ENCODE measurements at places on chromosomes 13 and 19. TPM values are rescaled to one million over a fixed set of nuclear protein-coding genes. Genes with fewer than 3 reads are reported as not detected.

DNA sequence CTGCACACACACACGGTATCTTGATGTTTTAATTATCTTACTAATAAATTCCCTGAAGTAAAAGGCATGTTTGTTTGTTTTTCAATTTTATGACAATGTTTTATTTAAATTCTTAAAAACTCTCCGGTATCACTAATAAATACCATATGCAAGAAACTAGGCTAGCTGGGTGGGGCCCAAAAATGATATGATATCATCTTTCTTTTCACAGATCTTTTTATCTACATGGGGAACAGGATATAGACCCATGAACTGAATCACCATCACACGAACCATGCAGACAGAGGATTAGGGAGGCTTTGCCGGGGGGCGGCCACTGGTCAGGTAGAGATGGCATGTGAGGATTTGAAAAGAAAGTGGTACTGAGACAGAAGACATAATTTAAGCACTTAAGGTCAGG lies 266.4 kb downstream of the ENOX1 start:
- DNase-seq = no peak

GRCh38 chr13:39149896-39150295 lies 111.6 kb downstream of the NHLRC3 start:
- DNase-seq = no peak

GRCh38 chr19:12715102-12715501 lies 8.6 kb downstream of the TNPO2 start:
- no peak for DNase-seq

DNA sequence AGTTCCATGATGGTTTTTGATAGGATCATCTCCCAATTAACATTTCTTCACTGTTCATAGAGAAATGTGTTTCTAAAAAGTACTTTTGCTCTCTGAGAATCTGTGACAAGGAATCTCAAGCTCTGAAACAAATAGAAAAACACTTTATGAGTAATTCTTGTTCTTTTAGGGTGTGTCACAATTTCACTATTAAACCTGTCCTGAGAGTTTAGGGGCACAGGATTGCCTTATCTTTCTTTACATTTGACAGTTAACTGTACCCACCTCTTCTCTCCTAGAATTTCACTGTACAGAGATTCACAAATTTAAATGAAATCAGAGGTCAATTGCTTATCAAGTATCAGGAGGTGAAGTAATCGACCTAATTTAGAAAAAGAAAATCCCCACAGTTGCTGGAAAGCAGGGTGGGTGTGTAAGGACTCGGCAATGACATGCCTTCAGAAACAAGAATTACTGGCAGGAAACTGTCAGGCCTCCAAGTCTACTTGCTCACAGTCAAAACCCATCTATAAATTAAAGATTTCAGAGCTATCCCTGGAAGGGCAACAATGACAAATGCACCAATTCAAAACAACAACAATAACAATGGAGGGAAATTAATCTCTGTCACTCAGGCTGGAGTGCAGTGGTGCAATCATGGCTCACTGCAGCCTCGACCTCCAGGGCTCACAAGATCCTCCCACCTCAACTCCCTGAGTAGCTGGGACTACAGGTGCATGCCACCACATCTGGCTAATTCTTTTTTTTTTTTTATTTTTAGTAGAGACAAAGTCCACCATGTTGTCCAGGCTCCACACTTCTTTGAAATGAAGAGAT lies 250.2 kb downstream of the ABCC4 start:
- no peak for DNase-seq

- peak; percentile 14 for DNase-seq
These were observed 599.5 kb upstream of the PCDH9 start for GRCh38 chr13:67829641-67830040.

DNA sequence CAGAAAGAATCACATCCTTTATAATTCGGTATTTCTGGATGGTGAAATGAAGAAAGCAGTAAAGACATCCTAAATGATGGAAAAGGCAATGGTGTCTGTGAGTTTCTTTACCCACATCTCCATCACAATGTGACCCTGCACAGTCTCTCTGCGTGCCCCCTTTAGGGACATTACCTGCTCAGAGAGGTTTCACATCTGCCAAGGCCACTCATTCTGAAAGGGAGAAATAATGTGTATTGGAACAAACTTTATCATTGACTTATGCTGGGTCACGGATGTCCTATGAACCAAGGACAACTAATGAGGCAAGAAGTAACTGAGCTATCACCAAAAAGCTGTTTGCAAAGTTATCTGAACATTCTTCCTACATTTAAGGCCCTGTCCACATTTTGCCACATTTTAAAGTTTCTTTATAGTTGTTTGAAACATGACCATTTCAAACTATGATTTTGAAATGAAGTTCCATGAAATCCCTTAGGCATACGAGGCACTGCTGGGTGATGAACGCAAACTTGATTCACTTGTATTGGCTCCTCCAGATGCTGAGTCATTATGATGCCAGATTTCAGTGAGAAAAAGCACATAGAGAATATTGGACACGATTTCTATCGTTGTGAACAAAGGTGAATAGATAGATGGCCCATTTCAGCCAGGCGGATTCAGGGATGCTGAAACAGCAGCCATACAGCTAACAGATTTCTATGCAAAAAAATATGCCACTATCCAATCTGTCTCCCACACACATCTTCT lies 63.5 kb upstream of the HMGB1 start:
- DNase-seq = peak; percentile 4

DNA sequence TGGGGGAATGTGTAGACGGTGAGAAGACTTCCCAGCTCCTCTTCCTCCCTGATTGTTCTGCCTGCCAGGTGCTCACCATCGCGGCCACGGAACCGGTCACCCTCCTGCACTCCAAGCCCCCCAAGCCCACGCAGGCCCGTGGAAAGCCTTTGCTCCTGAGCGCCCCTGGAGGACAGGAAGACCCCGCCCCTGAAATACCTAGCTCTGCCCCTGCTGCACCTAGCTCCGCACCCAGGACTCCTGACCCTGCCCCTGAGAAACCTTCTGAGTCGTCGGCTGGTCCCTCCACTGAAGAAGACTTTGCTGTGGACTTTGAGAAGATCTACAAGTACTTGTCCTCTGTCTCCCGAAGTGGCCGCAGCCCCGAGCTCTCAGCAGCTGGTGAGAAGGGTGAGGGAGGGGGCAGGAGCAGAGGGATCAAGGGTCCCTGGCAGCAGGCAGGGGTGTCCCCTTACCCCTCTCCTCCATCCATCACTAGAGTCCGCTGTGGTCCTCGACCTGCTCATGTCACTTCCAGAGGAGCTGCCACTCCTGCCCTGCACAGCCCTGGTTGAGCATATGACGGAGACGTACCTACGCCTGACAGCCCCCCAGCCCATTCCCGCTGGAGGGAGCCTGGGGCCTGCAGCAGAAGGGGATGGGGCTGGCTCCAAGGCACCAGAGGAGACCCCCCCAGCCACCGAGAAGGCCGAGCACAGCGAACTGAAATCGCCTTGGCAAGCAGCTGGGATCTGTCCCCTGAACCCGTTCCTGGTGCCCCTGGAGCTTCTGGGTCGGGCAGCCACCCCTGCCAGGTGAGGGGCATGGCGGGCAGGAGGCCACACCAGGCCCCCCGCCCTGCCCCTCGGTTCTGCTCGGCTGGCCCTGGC lies 2.1 kb downstream of the SNAPC2 start:
- no peak for DNase-seq

GRCh38 chr19:13764821-13765394 lies 586 bp downstream of the MRI1 start:
- DNase-seq = no peak

GRCh38 chr19:14770136-14770535 lies 8.2 kb downstream of the ADGRE2 start:
- no peak for DNase-seq

DNA sequence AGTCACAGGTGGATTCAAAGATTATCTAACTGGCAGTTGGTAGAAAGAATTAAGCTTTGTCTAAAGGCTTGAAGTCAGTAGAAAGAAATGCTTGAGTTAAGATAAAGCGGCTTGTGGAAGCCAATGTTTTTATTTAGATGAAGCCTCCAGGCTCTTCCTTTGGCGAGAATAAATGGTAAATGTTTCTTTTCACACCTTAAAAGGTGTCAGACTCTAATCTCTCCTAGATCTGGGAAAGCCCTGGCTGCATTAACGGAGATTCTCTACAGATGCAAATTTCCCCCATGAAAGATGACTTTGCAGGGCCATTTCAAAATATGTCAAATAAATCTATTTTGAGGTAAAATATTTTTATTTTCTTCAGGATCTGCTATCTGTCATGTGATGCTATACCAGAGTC lies 37.8 kb upstream of the PCCA start:
- no peak for DNase-seq

DNA sequence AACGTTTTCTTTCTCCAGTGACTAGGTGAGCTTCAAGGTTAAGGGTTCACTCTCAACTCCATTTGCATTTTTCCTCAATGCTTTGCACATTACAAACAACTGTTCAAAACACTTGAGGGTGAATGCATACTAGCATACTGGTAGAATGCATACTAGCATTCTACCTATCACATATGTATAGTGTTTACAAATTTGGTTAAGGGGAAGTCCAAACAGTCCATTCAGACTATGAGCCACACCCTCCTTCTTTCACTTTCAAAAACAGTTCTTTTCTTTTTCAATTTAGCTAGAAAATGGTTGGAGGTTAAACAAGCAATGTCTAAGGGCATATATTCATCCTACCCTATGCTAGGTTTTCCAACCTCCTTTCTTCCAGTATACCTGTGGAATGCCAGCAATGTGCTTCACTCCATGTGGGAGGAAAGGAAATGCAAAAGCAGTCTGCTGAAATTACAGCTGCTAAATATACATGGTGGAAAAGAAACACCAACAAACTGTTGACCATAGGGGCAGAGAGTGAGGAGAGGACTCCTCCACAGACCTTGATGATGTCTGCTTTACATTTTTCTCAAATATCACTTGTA lies 102.6 kb downstream of the DOCK9 start:
- DNase-seq = no peak

DNA sequence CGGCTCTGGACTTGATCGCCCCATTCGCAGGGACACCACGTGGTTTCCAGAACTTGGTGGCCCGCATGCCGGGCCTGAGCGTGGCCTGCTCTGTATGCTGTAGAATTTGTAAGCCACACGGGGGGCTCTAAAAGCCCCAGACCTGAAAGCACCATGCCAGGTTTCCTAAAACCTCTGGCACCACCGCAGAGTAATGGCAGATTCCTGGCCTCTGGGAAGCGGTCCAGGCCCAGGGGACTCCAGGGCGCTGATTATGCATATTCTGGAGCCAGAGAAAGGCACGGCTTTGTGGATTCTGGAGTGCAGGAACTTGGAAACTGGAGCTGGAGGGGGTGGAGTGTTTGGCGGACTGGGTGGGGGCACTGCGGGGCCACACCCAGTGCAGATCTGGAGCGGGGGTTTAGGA lies 3.7 kb downstream of the FTL start:
- no peak for DNase-seq

DNA sequence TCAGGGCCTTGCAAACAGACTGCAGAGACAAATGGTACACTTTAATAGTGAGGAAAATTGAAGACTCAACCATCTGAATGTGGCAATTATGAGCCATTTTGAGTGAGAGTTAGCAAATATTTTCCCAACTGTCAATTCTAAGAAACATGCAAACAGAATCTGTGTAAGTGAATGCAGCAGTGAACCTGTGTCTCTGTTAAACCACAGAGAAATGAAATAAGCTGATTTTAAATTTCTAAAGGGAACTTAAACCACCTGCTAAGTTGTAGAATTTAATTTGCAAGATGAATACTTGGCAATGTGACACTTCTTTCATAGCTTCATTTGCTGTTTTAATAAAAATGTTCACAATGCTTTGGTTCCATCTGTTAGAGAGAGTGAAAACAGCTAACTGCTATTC lies 42.0 kb upstream of the TDRD3 start:
- no peak for DNase-seq

- DNase-seq = peak; percentile 94
These were observed 1.4 kb upstream of the RAVER1 start for GRCh38 chr19:10334588-10335351.

- DNase-seq = peak; percentile 78
These were observed 61.0 kb downstream of the EDNRB start for GRCh38 chr13:77857531-77858209.

DNA sequence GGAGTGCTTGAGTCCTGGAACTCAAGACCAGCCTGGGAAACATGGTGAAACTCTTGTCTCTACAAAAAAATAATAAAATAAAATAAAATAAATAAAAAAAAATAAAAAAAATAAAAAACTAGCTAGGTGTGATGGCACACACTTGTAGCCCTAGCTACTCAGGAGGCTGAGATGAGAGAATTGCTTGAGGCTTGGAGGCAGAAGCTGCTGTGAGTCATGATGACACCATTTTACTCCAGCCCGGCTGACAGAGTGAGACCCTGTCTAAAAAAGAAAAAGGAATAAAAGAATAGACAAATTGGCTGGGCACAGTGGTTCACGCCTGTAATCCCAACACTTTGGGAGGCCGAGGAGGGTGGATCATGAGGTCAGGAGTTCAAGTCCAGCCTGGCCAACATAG lies 1168.9 kb downstream of the SLITRK5 start:
- no peak for DNase-seq

DNA sequence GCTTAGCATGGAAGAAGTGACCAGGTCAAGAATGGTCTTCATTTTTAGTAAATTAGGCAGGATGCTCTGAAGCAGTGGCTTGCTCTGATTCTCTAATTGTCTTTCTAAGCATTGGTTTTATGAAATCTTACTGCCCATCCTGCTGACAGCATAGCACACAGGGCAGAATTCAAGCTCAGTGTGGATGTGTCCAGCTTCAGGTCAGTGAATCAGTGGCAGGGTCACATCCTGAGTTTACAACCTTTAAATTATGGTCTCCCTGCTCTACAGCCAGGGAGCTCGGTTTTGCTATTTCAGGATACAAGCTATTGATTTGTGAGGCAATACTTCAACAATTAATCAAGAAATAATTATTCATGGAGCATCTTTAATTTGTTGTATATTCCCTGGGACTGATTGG lies 202.3 kb upstream of the RXFP2 start:
- no peak for DNase-seq

DNA sequence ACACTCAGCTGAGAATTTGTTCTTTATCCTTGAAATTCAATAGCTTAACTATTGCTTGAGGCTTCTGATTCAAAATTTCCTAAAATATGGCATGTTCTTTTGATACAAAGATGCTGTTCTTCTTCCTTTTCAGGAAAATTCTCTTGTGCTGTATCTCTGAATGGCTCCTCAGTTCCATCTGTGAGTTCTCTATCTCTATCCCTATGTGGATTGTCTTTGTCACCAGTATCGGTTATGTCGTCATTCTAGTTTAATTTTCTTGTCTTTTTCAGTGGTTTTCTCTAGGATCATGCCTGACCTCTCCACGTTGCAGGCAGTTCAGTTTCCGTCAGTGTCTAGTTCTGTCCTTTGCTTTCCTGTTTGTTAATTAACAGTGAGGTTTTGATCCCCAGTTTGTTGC lies 104.6 kb upstream of the GJB6 start:
- DNase-seq = no peak

MYO1F gene
- 0.13 TPM for total RNA-seq

FFAR2 gene
- total RNA-seq = not detected

MYO16 gene
- total RNA-seq = not detected

DZIP1 gene
- 34.9 TPM for total RNA-seq

NCAN gene
- under 0.01 TPM for total RNA-seq

TMC4 gene
- total RNA-seq = 0.51 TPM

ZFP28 gene
- 4.9 TPM for total RNA-seq

FAM174C gene
- 51.8 TPM for total RNA-seq

KLHL1 gene
- total RNA-seq = not detected

CHST8 gene
- total RNA-seq = not detected
